PC-9 (cell line): ENCODE measurements at places on chromosomes 11 and 22. TPM values are rescaled to one million over a fixed set of nuclear protein-coding genes. Genes with fewer than 3 reads are reported as not detected.

SOX6 gene
- 4.6 and 5.1 TPM in 2 replicates for total RNA-seq

DNA sequence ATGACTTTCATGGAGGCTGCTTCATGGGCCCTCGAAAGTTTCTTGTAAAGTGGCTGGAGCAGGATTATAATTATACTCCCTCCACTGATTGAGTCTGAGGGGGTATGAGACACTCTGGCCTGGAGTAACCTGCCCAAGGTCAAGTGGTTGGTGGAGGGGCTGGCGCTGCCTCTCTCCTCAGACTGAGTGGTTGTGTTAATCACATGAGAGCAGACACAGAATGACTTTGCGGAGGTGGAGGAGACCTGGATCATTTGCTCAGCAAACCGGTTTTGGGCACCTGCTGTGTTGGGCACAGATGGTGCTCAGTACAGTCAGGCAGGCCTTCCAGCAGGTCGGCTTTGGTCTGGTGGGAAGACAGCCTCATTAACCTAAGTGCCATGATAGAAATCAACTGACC lies 11.8 kb downstream of the BCR start:
- peak; percentile 47 for DNase-seq
- no peak overlapping the region for H3K4me3 ChIP-seq
- peak overlapping the region; percentile 58 for H3K27ac ChIP-seq
- no peaks in the 10 kb centered on the region for H3K36me3 ChIP-seq
- no peaks in the 10 kb centered on the region for H3K27me3 ChIP-seq
- peaks cover 30% of the 10 kb centered on the region for H3K4me1 ChIP-seq

DNA sequence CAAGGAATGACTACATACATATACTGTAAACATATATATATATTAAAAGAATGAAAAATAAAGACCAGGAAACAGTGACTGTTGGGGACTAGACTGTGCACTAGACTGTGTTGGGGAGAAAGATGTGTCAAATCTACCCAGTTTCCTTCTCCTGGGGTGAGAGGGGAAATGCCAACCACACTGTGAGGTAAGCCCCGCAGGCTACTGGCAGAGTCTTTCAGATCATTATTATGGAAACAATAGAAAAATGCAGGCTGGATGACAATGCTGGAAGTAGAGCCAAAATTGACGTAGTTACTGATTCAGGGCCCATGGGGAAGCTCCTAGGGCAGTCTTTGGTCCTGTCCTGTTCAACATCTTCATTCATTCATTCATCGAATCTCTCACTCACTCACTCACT lies 101.4 kb downstream of the C11orf58 start:
- no peak overlapping the region for H3K4me3 ChIP-seq
- H3K27ac ChIP-seq = no peak overlapping the region
- DNase-seq = no peak
- H3K4me1 ChIP-seq = no peaks in the 10 kb centered on the region
- H3K36me3 ChIP-seq = no peaks in the 10 kb centered on the region

DNA sequence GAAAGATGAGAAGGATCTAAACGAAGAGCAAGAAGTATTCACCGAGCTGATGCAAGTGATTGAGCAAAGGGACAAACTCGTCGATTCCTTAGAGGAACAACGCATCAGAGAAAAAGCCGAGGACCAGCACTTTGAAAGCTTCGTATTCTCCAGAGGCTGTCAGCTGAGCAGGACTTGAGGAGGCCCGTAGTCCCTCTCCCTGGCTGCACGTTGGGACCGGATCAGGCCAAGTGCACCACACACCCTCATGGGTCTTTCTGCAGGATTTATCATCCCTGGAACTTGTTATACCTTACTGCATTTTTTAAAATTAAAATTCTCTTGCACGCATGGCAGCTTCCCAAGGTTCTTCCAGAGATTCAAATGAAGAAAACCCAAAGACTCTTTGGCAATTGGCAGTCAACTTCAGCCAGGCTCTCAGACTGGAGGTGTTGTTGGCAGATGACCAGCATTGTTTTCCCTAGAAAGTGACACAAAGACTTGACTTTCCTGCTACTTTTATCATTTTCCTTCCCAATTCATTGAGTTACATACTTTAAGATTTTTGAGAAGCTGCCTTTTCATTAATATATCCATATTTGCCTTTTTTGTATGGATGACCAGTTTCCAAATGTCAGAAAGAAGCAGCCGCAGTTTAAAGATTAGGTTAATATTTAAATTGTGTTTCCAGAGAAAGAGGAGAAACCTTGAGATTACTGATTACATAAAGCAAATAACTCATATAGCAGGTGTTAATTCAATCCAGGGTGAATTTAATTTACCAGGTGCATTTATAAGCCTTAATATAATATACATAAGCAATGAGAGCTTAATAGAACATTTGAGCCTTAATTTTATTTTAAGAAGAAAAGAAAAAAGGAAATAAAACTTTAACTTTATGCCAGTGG lies 18.8 kb upstream of the PARVA start:
- no peak overlapping the region for H3K27ac ChIP-seq
- no peaks in the 10 kb centered on the region for H3K36me3 ChIP-seq
- H3K4me1 ChIP-seq = no peaks in the 10 kb centered on the region

RAPSN gene
- total RNA-seq = 5.4 and 7.3 TPM in 2 replicates

DNA sequence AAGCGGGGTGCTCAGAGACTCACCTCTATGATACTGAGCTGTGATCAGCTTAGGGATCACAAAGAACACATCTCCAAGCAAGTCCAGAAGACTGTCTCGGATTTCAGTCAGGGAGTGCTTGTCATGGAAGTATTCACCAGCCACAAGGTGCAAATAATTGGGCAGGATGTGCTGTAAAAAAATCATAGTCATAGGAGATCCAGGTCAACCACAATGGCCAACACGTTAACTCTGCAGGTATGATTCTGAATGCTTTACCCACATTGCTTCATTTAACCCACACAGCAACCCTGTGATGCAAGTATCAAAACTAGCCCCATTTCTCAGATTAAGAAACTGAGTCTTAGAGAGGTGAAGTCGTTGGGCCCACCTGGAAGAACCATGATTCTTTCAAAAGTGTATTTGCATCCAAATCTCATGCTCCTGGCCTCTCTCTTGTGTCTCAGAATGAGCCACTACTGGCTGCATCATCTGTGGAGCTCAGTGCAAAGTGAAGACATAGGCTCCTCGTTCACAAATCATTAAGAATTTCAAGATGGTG lies 179.3 kb downstream of the BCR start:
- H3K36me3 ChIP-seq = no peaks in the 10 kb centered on the region
- no peak for DNase-seq
- H3K4me3 ChIP-seq = no peak overlapping the region

- no peak for DNase-seq
- H3K4me1 ChIP-seq = no peaks in the 10 kb centered on the region
- no peaks in the 10 kb centered on the region for H3K27me3 ChIP-seq
Measured at GRCh38 chr11:58289266-58289665, 21.2 kb upstream of the OR10W1 start.

MUC2 gene
- 0.03 and 0.04 TPM in 2 replicates for total RNA-seq

DNA sequence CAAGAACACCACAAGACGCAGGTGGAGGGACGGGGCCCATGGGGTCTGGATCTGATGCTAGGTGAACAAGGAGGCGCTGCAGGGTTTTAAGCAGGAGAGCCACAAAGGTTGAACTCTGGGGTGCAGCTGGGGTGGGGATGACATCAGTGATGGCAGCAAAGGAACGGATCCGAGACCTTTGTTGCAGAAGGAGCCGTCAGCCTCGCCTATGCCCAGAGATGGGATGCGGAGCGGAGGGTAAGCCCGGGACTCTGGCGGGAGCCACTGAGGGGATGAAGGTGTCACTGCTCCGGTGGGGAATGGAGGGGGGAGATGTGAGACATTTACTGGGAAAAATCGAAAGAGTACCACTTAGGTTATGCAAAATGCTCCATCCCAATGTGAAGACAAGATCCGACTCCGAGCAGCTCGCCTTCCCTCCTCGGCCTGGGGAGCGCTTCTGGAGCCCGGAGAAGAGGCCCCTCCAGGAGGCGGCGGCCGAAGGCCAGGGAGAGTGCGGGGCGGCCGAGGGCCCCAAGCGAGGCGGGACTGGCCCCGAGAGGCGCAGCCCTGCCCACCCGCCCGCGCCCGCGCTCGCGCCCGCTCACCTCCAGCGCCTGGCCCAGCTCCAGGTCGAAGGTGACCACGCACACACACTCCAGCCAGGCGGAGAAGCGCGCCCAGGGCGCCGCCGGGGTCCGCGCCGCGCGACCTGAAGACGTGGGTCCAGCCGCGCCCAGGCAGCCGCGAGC lies 422 bp downstream of the DENND6B start:
- H3K36me3 ChIP-seq = no peaks in the 10 kb centered on the region
- H3K27me3 ChIP-seq = no peaks in the 10 kb centered on the region
- no peak overlapping the region for H3K27ac ChIP-seq
- H3K4me1 ChIP-seq = peaks cover 30% of the 10 kb centered on the region

DNA sequence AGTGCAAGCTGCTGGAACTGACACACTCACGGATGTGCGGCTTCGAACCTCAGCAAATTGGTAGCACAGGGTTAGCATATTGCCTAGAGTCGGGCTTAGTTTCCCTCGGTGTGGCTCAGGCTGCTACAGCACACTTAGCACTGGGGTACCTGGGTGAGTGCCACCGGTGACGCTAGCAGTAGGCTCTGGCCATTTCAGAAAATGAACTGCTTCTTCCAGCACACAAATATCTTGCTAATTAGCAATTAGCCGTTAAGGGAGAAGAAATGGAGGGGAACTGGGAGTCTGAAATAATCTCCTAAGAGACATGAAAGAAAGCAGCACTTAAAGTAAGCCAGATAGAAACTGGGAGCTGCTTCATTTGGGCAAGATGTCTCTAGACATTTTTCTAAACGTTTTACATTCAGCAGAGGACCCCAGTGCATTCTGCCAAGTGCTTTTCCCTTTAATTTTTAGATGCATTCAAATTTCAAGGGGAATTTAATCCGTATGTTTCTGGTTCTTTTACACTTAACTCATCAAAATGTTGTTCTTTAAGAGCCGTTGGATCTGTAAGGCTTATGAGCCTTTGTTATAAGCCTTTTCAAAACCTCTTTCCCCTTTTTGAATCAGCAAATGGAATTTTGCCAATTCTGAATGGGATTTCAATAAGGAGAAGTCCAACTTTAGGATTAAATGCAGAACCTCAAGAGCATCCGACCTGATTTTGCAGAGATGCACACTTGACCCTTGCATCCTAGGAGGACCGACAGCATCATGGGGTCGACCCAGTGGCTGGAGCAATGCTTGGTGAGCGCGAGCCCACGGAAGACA lies 708.1 kb downstream of the NTM start:
- no peak for DNase-seq
- no peak overlapping the region for H3K4me3 ChIP-seq
- H3K4me1 ChIP-seq = no peaks in the 10 kb centered on the region

OR1S2 gene
- total RNA-seq = not detected in 2 replicates

OR52A1 gene
- not detected in 2 replicates for total RNA-seq

RCN1 gene
- 206 and 211 TPM in 2 replicates for total RNA-seq

- H3K27me3 ChIP-seq = no peaks in the 10 kb centered on the region
- peak overlapping the region; percentile 72 for H3K4me3 ChIP-seq
- H3K27ac ChIP-seq = peak overlapping the region; percentile 74
- peaks cover 17% of the 10 kb centered on the region for H3K4me1 ChIP-seq
Measured at GRCh38 chr11:10295064-10295901, 1.3 kb upstream of the SBF2 start.

- H3K27me3 ChIP-seq = peaks cover 92% of the 10 kb centered on the region
- no peak for DNase-seq
- H3K4me3 ChIP-seq = no peak overlapping the region
- no peak overlapping the region for H3K27ac ChIP-seq
- H3K36me3 ChIP-seq = no peaks in the 10 kb centered on the region
- H3K4me1 ChIP-seq = no peaks in the 10 kb centered on the region
Measured at GRCh38 chr11:119788096-119788883, 59.3 kb upstream of the NECTIN1 start.

- H3K27ac ChIP-seq = no peak overlapping the region
- no peaks in the 10 kb centered on the region for H3K4me1 ChIP-seq
- H3K27me3 ChIP-seq = no peaks in the 10 kb centered on the region
Measured at GRCh38 chr11:80462211-80462610, 1021.4 kb upstream of the TENM4 start.

HTR3B gene
- total RNA-seq = not detected in 2 replicates

NECTIN1 gene
- total RNA-seq = 17.6 and 21.5 TPM in 2 replicates

MS4A7 gene
- not detected in 2 replicates for total RNA-seq

TNNT3 gene
- 0.60 TPM in 1 of 2 replicates, not detected in the other for total RNA-seq

DNA sequence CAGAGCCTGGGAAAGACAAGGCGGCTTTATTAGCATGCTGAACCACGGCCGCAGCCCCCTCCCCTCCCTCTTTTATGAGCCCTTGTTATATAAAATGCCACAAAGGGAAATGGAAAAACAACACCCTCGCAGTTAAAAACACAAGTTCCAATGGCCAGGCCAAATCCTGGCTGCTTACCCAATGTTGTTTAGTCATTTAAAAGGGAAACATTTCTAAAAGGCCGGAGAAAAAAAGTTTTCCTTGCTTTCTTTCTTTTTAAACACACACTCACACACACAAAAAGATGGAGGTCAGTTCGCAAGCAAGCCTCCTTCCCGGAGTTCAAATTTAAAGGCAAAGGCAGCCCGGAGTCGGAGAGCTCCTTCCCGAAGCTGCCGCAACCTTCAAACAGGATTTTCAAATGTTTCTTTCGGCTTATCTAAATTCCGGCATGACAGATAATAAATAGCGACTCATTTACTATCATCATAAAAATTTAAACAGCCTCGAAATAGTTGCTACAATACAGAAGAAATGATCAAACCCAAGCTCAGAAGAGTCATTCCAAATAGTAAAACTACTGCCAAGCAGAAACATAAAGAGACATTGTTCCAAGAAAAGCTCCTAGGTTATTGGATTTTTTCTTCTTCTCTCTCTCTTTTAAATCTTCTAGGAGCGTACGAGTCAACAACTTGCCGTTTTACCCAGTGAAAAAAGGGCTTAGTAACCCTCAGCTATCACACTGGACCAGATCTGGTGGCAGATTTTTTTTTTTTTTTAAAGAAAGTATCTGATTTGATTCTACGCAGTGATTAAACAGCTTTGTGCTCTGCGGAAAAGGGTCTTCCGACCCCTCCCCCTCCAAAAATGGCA lies 3.5 kb downstream of the PHF21B start:
- no peaks in the 10 kb centered on the region for H3K36me3 ChIP-seq
- DNase-seq = no peak
- H3K4me1 ChIP-seq = no peaks in the 10 kb centered on the region
- peaks cover 23% of the 10 kb centered on the region for H3K27me3 ChIP-seq

DNA sequence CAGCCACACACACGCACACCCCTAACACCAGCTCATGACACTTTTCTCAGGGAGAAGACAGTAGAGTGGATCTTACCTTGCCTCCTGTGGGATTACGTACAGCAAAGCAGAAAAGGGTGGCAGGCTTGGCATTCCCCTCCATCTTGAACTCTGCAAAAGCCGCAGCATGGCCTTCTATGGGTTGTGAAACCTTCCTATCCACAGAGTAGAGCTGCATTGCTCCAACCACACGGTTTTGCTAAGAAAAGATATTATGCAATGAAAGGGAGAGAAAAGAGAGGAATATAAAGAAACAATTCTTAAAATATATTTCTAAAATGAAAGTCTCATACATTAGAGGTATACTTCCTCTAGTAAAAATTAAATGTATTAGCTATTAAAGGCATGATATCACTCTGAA lies 48.8 kb downstream of the CLTCL1 start:
- no peaks in the 10 kb centered on the region for H3K4me1 ChIP-seq
- no peaks in the 10 kb centered on the region for H3K27me3 ChIP-seq
- no peak overlapping the region for H3K4me3 ChIP-seq
- no peak for DNase-seq

GRCh38 chr11:67027943-67028542 lies 5.1 kb downstream of the SYT12 start:
- H3K27me3 ChIP-seq = no peaks in the 10 kb centered on the region
- no peak overlapping the region for H3K27ac ChIP-seq
- H3K36me3 ChIP-seq = no peaks in the 10 kb centered on the region
- peaks cover 67% of the 10 kb centered on the region for H3K4me1 ChIP-seq

- no peak overlapping the region for H3K4me3 ChIP-seq
- no peaks in the 10 kb centered on the region for H3K36me3 ChIP-seq
- no peaks in the 10 kb centered on the region for H3K27me3 ChIP-seq
- no peak overlapping the region for H3K27ac ChIP-seq
- DNase-seq = no peak
Measured at GRCh38 chr11:1969035-1969434, 21.9 kb downstream of the MRPL23 start.

GGT5 gene
- total RNA-seq = not detected in 2 replicates
